ENCODE measurements at places on chromosomes 16 and 17.

GRCh38 chr17:80891397-80892018, 100.1 kb upstream of the CHMP6 start:
- peak; percentile 81 for DNase-seq

GRCh38 chr16:82623241-82623640, 3.5 kb upstream of the CDH13 start:
- no peak for DNase-seq

DNA sequence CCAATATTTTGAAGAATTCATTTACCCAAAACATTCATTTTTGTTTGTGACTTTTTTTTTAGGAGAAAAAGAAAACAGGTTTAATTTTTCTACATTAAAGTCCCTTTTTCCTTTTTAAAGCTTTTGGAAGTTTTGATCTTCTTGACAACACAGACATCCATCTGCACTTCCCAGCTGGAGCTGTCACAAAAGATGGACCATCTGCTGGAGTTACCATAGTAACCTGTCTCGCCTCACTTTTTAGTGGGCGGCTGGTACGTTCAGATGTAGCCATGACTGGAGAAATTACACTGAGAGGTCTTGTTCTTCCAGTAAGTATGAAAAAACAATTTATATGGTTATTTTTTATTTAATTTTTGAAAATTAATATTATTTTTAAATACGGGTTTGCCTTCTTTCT, 37.2 kb downstream of the SIAH1 start:
- DNase-seq: no peak

DNA sequence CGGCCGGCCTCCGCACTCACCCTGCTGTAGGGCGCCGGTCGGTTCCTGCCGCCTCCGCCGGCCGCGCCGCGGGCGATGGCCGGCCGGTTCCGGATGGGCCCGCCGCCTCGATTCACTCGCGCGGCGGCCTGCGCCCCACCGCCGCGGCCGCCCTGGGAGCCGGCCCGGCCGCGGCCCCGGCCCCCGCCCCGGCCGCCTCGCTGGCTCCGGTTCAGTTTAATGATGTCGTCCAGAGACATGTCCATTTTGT, 158 bp downstream of the ALYREF start:
- no peak for DNase-seq

DNA sequence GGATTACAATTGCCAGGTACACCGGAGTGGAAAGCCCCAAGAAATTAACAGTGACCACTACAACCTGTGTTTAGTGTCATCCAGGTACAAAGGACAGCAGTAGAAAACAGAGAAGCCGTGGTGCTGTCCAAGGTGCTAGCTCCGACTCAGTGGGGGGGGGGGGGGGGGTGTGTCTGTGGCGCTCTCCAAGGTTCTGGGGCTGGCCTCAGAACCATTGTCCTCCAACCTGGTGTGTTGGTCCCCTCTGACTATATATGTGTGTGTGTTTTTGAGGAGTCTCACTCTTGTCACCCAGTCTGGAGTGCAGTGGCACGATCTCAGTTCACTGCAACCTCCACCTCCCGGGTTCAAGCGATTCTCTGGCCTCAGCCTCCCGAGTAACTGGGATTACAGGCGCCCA, 5.8 kb upstream of the ZNF23 start:
- DNase-seq: peak; percentile 34

GRCh38 chr17:55420067-55420775, 1.4 kb downstream of the MMD start:
- DNase-seq: peak; percentile 19

GRCh38 chr16:86396422-86396821, 113.9 kb upstream of the FOXF1 start:
- DNase-seq: no peak

DNA sequence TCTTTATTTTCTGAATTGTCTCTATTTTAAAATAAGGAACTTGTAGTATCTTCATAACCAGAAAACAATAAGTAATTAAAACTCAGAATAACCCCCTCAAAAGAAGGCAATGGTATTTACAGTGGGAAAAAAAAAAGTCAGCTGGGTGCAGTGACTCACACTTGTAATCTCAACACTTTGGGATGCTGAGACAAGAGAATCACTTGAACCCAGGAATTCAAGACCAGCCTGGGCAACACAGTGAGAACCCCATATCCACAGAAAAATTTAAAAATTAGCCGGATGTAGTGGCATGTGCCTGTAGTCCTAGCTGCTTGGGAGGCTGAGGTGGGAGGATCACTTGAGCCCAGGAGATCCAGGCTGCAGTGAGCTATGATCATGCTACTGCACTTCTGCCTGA, 33.5 kb downstream of the ADAM11 start:
- DNase-seq: no peak
